Stimulated activated CD4-positive, alpha-beta T cell treated with anti-CD3 and anti-CD28 coated beads, Interleukin-4, amount 100 ng/mL, for 4 hours (primary cell): ENCODE measurements at places on chromosomes 13 and 19.

DNA sequence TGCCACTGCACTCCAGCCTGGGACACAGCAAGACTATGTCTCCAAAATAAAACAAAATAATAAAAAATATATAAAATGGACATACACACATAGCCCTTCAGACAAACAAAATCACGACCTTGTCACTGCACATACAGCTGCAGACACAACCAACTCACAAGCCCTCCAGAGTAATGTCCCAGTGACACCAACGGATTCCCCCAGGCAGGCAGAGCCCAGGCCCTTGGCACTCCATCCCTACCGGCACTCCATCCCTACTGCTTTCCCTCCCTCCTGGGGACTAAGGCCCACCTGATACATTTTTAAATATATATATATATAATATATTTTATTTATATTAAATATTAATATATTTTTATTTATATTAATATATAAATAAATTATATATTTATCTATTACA is 18.5 kb downstream of the ZNF101 start:
- DNase-seq = no peak

DNA sequence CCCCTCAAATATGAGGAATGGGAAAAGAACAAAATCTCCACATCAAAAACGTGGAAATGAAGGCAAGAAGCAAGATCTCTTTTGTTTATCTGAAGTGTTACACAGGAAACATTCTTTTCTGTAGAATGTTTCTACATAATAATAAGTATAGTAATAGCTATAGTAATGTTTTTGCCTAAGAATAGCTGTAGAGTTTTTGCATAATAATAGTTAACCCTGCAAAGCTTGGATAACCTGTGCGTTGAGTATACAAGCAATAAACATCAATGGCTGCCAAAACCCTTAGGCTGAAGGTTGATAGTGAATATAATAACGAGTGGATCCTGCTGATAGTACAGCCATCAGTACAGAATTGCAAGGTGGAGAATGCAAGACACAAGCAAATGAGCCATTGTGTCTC is 11.1 kb upstream of the LILRA5 start:
- DNase-seq = no peak

DNA sequence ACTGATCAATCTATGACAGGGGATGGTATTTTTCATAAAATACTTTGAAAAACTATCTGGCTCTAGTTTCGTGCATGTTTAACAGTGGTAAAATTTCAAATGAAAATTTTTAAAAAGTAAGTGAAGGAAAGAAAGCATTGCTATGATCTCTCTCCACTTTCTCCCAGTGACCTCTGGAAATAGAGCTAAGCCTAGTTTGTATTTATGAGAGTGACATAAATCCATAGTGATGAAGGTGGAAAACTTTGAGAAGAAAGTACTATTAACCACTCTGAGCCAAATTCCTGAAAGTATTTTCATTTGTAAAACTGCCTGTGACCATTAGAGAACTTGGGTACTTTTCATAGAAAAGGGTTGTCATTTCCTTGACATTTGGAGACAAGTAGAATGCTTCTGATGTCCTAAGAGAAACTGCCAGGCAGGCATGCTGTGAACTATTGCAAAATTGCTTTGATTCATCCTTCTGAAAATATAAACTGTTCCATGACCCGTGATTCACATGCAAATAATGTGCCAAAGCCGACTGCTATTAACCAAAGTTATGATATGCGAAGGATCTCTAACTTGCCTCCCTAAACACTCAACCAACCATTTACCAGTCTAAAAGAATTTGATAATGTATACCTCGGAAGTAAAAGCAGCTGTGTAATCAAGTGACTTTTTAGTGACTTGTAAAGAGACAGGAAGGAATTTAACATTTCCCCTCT is 133.2 kb downstream of the VWA8 start:
- no peak for DNase-seq

DNA sequence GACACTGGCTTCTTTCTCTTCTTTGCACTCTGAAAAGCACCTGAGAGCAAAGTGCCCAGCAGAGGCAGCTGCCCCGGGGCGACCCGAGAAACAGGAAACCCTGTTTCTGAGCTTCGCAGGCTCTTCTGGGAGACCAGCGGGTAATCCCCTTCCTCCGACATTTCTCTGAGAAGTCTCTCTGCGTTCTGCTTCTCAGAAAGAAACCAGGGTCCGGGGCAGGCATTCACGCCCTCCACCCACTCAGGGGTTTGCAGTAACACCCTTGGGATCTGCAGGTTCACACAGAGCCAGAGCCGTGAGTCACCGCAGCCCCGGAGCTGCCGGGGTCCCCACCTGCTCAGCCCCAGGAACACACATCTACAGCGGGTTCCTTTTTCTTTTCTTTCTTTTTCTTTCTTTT is 86.0 kb downstream of the GADD45B start:
- peak; percentile 59 for DNase-seq

GRCh38 chr13:75889427-75889826 is 253.3 kb downstream of the LMO7 start:
- no peak for DNase-seq

GRCh38 chr13:73307481-73307880 is 248.7 kb downstream of the KLF5 start:
- no peak for DNase-seq

DNA sequence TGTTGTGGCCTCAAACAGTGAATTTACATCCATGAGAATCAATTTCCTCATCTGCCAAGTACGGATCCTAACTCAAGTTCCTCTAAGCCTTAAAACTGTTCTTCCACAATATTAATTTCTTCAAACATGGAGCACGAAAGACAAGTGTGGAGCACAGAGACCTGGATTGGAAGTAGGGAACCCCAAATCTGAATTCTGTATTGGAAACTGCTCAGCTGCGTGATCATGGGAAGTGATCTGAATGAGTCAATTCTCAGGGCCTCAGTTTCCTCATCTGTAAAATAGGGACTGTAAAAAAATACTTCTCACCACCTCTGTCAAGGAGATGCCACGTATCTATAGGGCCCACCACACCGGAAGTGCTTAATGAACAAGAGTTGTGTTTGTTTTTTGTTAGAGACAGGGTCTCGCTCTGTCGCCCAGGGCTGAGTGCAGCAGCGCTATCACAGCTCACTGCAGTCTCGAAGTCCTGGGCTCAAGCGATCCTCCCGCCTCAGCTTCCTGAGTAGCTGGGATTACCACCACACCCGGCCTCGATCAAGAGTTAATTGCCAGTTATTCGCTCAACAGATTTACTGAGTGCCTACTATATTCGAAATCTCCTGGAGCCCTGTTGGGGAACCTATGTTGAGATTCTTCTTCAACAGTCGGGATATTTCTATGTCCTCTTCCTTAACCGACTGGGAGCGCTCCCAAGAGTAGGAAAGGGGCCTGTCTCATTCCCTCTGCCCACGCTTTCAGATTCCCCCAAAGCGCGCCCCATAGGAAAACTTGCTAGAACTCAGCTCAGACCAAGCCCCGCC is 1.6 kb downstream of the SERTAD3 start:
- no peak for DNase-seq

DNA sequence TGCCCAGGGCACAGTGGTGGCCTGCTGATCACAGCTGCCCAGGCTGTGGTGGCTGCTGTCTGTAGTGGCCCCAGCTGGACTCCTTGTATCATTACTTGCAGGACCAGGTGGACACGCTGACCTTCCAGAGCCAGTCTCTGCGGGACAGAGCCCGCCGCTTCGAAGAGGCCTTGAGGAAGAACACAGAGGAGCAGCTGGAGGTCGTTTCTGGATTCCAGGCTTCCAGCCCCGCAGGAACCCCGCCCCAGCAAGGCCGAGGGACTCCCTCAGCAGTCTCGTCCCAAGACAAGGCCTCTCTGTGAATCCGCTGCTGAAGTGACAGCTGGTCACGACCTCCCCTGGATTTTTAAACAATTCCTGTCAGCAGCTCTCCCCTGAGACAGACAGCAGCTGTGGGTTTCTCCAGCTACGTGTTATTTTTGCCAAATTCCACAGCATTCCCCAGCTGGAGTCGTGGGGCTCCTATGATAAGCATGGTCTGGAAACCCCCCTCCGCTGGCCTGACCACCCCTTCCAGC is 98.3 kb downstream of the SLC7A1 start:
- DNase-seq = no peak

GRCh38 chr13:106755542-106755941 is 187.6 kb upstream of the ARGLU1 start:
- DNase-seq = no peak

GRCh38 chr19:45789035-45789786 is 3.4 kb downstream of the DMWD start:
- no peak for DNase-seq

GRCh38 chr13:98349731-98350305 is 172.7 kb upstream of the RNF113B start:
- DNase-seq = no peak

GRCh38 chr19:10885201-10886169 is 14.1 kb downstream of the CARM1 start:
- DNase-seq = no peak

DNA sequence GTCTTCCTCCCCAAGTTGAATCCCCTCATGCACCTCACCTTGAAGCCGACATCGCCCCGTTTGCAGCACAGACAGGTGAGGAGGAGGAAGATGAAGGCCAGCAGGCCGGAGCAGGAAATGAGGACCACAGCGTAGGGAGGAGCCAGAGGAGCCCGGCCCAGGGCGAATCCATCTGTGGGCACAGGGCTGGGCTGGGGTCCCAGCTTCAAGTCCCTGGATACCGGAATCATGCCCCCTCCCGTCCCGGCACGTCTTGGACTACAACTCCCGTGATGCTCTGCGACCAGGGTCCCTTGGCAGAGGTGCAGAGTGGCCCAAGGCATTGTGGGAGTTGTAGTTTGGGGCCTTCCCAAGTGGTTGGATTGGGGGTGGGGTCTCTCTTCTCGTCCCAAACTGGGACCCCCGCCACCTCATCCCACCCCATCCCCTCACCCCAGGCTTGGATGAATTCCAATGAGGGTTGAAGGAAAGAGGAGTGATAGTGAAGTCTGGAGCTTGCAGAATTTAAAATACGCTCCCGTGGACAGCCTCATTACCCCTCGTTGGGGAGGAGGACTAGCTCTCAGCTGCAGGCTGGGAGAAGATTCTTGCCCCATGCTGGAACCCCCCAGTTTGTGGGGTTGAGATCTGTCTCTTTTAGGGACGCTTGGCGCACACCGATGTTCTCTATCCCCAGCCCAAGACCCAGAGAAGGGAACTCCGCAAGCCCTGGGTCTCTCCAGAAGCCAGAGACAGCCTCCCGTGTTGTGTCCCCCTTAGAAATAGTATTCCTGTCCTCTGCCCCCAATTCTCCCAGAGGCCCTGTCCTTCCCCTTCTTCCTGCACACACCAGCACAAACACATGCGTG is 990 bp downstream of the LMTK3 start:
- peak; percentile 71 for DNase-seq

GRCh38 chr13:73703606-73704005 is 430.6 kb downstream of the KLF12 start:
- no peak for DNase-seq

GRCh38 chr13:43446126-43446525 is 340.6 kb downstream of the ENOX1 start:
- no peak for DNase-seq

DNA sequence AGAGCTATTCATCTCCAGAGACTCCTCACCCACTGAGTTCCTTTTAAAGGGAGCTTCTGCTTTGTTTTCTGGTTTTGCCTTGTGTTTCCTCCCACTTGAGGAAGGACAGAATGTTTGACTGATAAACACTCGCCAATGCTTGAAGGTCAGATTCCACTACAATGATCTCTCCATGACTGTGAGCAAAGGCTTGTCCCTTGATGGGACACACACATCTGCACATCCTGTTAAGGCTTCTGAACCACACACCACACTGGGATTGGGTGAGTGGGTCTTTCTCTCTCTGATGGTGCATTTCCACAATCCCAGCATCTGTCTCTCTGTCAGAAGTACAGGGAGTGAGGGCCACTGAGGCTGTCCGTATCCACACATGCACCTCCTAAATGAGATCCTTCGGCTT is 245.3 kb downstream of the IRS2 start:
- no peak for DNase-seq

GRCh38 chr19:21082011-21082975 is at the start of gene ZNF714:
Gene ZNF714 (plus strand): TSS chr19:21082203. CDS start chr19:21098269, 16,066 bp downstream.
- DNase-seq = peak; percentile 71

DNA sequence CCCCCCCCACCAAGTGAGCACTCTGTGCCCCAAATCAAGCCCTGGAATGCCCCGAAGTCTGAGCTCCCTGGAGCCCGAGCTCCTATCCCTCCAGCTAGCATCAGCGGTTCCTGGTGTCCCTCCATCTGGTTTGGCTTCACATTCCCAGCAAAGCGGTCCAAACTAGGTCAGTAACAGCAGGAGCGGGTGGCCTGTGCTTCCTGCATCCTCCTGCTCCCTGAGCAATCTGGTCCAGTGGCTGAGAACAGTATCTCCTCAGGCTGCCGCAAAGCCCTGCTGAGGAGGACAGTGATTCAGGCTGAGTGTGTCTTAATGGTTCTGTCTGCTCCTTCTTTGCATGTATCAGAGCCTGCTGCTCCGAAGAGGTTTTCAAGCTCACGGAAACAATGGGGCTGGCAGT is 25.9 kb downstream of the RASL11A start:
- DNase-seq = no peak
